ENCODE measurements at places on chromosomes 3 and 15.

DNA sequence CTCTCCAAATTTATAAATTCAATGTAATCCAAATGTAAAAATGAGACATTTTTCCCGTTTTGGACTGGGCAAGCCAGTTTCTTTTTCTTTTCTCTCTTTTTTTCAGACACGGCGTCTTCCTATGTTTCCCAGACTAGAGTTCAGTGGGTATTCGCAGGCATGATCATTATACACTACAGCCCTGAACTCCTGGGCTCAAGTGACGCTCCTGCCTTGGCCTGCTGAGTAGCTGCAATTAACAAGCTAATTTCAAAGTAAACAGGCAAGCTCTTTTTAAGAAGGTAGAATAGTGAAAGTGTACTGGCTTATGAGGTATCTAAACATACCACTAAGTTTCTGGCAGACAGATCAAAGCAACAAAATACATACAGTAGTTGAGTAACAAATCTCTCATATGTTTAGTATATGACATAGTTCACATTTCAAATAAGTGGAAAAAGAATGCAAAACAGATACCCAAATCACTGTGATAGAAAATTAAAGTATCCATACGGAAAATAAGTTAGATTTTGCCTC, 13.5 kb downstream of the HIGD1A start:
- no peak for DNase-seq

DNA sequence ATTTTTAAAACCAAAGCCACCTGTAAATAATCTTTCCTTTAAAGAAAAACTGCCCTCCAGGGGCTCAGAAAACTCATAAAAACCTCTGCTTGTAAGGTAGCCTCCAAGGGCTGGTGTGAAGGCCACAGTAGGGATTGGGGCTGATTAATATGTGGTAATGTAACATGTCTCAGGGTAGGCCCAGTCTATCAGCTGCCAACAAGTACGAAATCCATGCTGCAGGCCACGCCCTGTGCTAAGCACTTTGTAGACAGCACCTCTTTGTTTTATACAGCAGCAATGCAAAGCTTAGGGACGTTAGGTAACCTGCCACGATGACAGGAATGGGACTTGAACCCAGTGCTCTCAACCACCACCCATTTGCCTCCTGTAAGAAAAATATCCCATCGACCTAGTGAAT, 65.6 kb upstream of the PRICKLE2 start:
- no peak for DNase-seq

- DNase-seq: no peak
Measured at GRCh38 chr15:38130205-38130567, 122.5 kb upstream of the SPRED1 start.

DNA sequence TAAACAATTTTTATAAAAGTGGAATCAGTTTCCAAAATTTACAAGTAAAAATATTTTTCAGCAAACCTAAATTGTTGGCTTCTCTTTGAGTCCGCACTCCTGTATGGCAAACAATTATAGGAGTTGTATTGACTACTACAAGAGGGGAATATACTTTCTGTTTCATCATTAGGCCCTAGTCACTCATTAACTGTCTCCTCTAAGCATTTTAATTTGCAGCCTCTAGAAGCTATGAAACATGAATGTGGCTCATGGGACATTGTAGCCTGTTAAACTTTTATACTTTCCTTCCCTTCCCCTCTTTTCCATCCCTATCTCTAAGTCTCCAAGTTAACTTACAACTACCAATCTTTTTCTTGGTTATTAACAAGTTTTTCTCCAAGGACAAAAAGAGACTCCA, 58.9 kb upstream of the CBLB start:
- DNase-seq: no peak

- no peak for DNase-seq
Measured at GRCh38 chr3:125005676-125006075, 50.1 kb downstream of the HEG1 start.

Measured in iPS DF 19.7 (cell line).